ENCODE measurements at places on chromosomes 1 and 21.
A peak's percentile ranks its signal among the peaks of the same experiment; 100 is the strongest.

DNA sequence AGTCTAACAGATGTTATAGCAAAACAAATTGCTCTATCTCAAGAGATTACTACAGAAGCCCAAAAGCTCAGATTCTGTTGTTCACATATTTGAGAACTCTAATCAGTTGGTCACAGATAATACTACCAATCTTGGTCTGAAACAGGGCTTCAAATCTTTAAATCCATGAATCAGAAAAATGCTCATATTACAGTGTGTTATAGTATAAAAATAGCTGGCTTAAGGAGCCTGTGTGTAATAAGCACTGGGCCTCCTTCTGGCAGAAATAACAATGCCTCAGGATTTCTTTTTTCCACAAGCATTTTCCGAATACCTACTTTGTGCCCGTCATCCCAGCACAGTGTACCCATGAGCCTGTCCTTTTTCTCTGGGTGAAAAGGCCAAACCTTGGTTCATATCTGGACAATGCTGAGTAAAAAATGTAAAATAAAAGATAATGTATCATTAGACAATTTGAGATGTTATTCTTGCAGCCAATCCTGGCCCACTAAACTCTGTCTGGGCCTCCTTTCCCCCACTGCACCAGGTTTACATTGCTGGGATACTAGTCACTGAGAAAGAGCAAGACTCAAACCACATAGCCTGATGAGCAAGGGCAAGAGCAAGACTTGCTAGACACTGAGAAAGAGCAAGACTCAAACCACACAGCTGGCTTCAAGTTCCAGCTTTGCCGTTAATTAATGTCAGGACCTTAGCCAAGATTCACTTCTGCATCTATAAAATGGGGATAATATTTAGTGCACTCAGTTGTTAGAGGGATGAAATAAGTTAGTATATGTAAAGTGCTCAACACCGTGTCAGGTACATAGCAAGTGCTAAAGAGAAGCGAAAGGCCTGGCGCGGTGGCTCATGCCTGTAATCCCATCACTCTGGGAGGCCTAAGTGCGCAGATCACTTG is 17.0 kb upstream of the ADAR start:
- no peak for DNase-seq

DNA sequence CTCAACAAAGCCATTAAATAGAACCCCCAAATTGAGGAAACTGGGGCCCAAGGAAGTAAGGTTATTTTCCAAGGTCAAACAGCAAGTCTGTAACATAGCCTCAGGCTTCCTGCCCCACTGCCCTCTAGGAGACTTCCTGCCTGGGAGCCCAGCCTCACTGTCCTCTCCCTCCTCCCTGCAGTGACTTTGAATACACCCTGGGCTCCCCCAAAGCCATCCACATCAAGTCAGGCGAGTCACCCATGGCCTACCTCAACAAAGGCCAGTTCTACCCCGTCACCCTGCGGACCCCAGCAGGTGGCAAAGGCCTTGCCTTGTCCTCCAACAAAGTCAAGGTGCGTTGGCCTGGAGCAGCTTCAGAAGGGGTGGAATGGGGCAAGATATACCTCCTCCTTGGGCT is 18.3 kb downstream of the GRHL3 start:
- DNase-seq, result no peak

GRCh38 chr1:68328490-68328889 is 96.2 kb upstream of the WLS start:
- DNase-seq, result no peak

- no peak for DNase-seq
Measured at GRCh38 chr1:165603810-165604209, 27.2 kb upstream of the MGST3 start.

DNA sequence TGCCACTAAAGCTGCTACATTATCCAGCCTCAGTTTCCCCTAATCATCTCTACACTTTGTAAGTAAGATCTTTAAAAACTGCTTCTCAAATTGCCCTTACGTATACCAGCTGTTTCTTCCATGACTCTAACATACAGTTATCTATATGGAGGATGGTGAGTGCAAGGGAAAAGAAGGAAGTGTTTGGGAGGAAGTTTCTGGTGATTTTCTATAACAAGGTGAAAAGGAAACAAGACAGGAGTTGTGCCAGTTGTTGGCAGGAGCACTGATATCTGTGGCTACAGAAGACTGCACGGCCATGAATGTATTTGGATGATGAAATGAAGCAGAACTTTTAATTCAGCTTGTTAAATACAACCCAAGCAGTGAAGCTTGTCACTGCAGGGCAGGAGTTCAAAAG is 32.3 kb upstream of the NHLH2 start:
- no peak for DNase-seq

DNA sequence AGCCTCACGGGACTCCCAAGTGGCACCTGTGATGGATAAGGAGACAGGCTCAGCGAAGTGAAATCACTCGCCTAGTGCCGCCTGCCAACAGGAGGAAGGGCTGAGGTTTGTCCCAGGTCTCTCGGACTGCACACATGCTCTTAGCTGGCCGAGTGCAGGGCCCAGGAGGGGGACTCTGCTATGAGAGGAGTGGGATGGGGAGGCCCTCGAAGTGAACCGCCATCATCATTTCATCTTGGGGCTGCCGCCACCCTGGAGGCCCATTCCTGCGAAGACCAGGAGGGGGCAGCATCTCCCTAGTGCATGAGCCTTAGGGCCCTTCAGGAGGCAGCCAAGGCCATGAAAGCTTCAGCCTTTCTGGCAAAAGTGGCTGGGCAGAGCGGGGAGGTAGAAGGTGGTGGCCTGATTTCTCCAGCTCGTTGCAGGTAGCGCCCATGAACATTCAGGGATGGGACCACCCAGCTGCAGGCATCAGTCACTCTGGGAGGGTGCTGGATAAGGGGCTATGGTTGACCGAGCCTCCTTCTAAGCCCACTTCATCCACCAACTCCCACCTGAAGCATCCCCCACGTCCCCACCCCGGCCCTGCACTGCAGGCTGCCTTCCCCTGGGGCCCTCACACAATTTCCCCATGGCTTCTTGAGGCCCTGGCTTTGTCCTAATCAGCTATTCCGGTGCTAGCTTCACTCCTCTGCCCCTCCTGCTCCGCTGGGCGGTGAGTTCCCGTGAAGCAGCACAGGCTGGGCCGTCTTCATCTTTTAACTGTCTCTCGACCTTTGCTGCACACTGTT is 17.2 kb upstream of the RASSF5 start:
- DNase-seq, result peak; percentile 60

DNA sequence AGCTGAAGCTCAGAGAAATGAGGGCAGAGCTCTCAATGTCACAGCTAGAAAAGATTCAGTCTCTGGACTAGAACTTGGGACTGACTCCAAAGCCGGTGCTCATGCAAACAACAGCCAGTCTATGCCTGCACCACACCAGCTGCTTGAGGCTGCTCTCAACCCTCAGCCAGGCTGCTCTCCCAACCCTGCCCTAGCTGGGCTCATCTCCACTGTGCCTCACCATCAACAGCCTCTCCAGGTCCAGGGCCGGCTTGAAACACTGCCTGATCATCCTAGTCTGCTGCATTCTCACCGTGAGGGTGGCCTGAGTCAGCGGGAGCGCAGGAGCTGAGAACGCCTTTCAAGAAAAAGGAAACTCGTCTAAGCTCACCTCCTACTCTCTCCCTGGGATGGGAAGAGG is 94.5 kb downstream of the PTPRU start:
- DNase-seq, result no peak

- DNase-seq, result no peak
Measured at GRCh38 chr1:110384581-110385321, 6.1 kb downstream of the SLC16A4 start.

DNA sequence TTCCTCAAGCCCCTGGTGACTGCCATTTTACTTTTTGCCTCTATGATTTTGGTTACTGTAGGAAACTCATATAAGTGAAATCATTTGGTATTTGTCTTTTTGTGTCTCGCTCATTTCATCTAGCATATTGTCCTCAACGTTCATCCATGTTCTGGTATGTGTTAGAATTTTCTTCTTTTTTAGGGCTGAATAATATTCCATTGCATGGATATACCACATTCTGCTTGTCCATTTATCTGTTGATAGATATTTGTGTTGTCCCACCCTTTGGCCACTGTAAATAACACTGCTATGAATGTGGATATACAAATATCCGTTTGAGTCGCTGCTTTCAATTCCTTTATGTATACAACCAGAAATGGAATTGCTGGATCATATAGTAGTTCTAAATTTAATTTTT is 4.5 kb upstream of the GALNT2 start:
- DNase-seq, result no peak

- no peak for DNase-seq
Measured at GRCh38 chr1:6347641-6348487, 45.7 kb downstream of the ACOT7 start.

DNA sequence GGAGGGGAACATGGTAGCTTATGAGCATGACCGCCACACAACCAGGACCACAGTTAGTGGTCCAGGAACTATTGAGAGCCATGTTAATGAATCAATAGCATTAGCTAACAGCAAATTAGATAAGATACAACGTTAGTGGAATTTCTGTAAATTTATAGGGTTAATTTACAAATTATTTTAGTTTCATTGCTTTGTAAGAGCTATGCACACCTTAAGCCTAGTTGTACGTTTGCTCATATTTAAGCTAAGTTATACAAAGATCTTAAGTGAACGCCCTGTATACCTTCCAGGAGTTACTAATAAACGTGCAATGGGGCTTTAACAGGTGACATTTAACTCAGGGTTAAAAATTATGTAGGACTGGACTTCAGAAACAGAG is 749 bp downstream of the EXOSC10 start:
- no peak for DNase-seq

- DNase-seq, result no peak
Measured at GRCh38 chr1:54246116-54246721, 46.3 kb downstream of the MRPL37 start.

DNA sequence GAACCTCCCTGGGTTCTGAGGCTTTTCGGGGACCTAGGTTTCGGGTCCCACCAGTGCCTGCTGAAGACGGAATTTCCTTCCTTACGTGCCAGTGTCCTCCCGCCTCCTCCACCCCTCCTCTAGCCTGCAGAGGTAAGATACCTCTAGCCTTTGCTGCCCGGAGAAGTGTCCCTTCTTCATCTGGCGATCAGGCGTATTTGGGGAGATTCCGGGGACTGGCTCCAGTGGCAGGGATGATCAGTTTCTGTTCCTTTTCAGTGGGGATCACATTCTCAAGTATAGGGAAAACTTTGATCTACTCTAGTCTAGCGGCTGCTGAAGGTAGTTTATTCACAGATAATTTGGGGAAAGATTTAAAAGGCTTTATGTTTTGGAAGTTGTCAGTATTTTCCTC is 674 bp downstream of the CEP350 start:
- no peak for DNase-seq

DNA sequence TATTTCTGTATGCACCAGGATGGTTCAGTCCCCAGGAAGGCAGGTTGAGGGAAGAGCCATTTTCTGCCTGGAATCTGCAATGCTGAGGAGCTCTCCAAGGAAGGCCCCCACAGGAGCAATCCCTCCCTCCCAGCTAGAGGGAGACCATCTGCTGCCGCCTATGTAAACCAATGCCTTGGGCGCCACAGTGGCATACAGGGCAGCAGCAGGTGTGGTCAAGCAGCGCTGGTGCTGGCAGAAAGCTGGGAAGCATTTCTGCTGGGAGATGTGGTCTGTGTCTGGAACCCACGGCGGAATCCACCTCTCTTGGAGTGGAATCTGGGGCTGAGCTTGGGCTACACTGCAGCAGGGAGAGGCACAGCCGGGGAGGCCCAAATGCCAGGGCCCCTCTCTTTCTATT is 283.3 kb downstream of the RRAGC start:
- DNase-seq, result no peak

DNA sequence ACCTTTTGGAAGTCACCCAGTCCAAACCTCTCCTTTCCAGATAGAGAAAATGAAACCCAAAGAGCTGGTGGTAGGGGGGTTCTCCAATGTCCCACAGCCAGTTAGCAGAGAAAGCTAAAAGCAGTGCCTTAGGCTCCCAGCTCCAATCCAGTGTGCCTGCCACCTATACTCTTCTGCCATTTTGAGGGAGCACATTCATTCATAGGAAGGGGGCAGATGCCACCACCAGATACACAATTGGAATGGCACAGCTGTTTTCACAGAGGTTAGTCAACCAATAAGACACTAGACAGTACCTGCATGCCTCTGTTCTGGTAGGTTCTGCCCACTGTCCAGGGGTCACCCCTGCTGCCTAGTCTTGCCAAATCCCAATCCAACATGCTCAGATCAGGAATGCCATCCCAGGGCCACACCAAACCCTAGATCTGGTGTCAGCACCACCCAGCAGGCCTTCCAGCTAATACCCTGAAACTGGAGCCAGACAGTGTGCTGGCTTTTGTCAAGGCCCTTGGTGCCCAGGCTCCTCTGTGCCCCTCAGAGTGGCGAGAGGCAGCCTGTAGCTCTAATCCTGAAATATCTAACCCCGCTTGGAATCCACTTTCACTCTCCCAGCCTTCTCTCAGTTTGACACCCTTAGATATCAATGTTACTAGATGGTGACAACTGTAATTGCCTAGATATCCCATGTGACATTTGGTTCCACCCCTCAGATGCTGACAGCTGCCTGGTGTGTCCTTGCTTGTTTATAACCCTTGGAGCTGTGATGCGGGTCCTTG is 178.6 kb downstream of the TGFBR3 start:
- DNase-seq, result no peak

DNA sequence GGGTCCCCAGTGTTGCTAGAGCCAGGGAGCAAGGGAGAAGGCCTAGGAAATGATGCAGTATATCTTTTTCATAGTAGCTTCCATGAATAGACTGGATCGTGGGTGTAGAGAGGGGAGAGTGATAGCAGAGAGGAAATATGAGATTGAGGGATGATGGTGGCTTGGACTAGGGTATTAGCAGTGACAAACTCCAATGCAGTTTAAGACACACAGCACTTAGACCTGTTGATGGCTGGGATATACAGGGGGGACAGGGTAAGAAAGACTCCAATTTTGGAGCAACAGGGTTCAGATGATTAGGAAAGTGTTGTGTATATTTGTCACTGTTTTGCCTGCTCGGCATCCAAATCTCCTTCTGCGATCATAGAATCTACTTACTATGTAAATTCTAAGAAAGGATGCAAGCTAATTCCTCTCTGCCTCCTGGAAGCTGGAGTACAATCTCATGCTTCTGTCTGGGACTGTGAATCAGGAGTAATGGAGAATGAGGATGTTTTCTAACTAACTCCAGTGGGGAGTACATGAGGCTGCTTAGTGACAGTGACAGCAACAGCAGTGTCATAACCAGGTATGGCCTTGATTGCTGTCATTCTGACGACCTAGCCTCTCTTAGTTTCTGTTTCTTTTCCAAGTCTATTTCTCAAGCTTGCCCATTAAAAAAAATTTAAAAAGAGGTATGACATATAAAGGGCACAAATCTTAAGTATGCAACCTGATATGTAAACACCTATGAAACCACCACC is 47.5 kb downstream of the SYDE2 start:
- DNase-seq, result no peak

DNA sequence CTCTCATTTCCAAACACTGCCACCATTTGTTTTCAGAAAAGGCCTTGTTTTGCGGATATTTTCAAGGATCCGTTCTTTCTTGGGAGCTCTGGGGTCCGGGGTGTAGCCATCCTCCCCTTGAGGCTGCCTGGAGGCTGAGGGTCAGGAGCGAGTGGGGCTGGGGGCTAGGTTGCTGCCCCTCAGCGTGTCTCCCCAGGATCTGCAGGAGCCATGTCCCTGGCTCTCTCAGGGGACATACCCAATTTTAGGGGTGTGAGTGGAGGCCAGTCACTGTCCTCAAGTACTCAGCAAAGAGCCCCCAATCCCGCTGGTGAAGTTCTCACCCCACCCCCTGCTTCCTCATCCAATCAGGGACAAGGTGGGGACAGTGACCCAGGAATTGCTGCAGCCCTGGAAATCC is 15.0 kb upstream of the PRDM16 start:
- DNase-seq, result no peak
